ENCODE measurements at places on chromosomes 3 and 15.

DNA sequence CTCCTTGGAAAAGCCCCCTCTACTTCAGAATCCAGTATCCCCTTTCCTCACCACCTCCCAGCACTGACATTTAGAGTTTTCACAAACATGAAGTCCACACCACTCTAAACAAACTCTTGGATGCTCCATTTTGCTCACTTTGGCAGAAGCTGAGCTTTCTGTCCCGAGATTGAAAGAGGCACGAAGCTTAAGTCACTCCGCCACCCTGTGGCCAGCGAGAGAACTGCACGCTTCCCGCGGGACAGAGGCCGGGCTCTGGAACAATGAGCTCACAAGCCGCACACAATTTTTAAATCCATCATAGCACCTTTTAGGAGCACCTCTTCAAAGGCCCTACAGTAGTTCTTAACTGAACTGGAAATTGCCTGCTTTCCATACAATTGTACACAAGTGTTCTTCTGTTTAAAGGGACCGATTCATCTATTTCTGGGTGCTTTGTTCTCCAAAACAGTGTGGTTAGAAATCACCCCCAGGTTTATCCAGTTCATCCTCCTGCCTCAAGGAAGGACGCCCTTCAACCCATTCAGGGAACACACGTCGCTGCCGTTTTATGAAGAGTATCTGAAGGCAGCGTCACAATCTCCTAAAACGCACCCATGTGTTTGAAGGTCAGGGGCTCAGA, 226.1 kb downstream of the VPS13C start:
- DNase-seq = peak; percentile 76

- DNase-seq = no peak
Observed at GRCh38 chr3:195181741-195182469, 89.1 kb downstream of the XXYLT1 start.

- DNase-seq = peak; percentile 47
Observed at GRCh38 chr15:90838139-90838538, 30.2 kb upstream of the FURIN start.

DNA sequence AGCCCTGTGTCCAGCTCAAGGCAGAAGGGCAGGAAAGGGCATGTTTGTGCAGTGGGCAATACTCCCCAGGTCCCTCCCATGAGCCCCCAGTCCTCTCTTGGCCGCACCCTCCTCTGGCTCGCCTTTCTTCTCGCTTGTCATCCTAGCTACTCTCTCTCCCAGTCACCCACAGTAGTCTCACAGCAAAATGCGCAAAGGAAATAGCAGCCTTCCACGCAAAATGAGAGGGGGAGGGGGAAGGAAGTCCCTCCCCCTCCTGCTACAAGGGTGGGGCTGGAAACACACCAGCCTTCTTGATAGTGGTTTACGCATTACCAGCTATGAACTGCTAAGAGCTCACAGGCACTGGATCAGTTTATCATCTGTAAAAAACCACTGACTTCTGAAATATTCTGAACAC, 83.8 kb downstream of the GADL1 start:
- DNase-seq = no peak
